SW480 (cell line): ENCODE measurements at places on chromosomes 6 and 20.
A peak's percentile ranks its signal among the peaks of the same experiment; 100 is the strongest.

DNA sequence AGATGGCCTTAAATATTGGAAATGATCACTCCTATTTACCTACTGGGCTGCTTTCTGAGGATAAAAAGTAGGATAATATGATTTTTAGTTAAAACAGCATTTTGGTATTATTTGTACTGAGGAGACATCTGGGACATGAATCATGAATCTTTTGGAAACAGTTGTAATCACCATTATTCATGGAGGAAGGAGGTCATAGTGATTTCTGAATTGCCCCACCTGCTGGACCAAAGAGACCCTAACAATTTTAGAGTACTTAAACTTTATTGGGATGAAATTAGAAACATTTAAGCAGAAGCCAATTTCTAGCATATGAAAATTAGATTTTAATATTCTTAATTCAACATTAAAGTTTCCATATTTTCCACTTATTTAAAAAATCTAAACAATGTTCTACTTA is 108.4 kb upstream of the SIM1 start:
- DNase-seq: peak; percentile 2

GRCh38 chr6:39404312-39404711 is 81.8 kb upstream of the KCNK16 start:
- DNase-seq: no peak

DNA sequence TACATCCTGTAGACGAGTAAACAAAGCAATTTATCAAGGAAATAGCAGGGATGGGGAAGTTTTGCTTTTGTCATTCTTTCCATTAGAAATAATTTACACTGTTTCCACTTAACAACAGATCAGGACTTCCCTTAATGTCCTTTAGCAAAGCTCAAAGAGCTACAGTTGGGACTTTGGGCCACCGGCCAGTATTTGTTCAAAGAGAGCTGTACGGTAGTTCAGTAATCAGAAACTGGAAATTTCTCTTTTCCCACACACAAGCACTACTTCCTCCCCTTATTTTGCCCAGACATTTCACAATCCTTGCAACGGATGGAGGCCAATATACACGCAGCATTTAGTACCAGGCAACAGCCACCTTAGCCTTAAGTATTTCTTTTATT is 12.1 kb upstream of the HINT3 start:
- DNase-seq: no peak

- DNase-seq: no peak
Measured at GRCh38 chr6:139370283-139370998, 4.0 kb downstream of the CITED2 start.

DNA sequence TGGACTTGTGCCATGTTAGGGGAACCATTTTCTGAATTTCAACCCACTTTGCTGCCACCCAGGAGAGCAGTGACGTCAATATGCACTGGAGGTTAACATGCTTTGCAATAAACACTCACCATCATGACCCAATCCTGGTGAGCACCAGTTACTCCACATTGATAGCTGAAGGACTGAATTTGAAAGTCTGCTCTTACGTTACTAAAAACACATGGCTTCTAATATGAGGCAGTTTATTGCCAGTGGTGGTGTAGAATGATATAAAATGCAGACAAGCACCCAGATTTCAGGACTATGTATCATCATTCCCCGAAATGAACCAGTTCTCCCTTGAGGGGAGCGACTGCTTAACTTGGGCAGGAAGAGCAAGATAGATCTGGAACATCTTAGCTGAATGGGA is 23.8 kb downstream of the RFPL4B start:
- no peak for DNase-seq

- DNase-seq: no peak
Measured at GRCh38 chr20:57678340-57678739, 31.5 kb downstream of the PMEPA1 start.

- DNase-seq: no peak
Measured at GRCh38 chr6:90677440-90677839, 90.6 kb upstream of the MAP3K7 start.

- DNase-seq: no peak
Measured at GRCh38 chr6:15546591-15546990, 116.2 kb downstream of the DTNBP1 start.

DNA sequence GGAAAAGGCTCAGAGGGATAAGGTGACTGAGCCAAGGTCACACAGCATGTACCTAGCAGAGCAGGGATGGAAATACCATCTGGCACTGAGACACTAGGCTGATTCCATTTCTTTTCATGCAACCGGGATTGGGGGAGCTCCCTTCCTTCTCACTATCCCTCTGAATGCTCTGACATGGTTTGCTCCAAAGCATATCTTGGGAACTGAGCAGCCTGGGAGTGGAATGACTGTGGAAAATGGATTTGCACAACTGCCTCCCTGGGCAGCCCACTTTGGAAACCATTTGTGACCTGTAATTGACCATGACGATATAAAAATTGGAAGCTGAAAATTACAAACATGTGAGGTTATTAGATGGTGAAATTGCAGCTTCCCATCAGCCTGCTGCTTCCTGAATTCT is 309.0 kb upstream of the CHD6 start:
- no peak for DNase-seq

DNA sequence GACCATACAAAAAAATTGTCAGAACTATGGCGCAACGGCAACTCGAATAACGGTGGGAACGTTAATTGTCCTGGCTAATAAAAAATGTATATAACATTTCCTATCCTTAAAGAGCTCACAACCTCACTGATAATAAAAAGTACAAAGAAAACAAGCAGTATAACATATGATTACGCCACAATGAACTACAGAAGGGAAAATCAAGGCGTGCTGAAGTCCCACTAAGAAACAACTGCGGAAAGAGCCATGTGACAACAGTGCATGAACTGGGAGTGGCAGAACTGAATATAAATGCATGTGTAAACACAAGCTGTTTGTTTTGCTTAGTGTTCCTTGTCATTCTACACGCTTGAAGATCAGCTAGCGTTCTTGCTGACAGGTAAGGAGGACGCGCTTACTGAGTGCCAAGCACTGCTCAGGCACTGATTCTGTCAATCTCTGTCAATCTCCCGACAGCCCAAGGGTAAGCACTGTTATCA is 466 bp upstream of the PSMB1 start:
- DNase-seq: peak; percentile 37
